ENCODE measurements at places on chromosomes 12 and 14.

DNA sequence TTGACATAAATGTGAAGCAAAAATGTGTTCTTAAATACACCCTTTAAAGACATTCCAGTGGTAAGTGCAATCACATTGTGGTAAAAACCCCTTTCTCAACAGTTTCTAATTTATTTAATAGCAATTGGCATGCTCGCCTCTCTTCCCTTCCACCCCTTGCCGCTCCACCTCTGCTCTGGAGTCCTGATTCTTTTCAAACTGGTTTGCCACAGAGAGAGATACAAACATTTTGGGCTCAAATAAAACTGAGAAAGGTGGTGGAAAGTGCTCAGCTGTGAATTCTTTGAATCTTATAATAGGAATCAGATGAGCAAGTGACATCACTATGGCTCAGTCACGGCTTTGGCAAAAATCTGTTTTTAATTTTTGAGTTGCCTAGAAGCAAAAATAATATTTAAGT is 993.9 kb downstream of the GALC start:
- no peak for DNase-seq

- no peak for DNase-seq
Observed at GRCh38 chr12:15535352-15535781, 213.1 kb downstream of the PTPRO start.

GRCh38 chr12:95790917-95791849 is 619 bp upstream of the NTN4 start:
- DNase-seq = peak; percentile 57

- DNase-seq = no peak
Observed at GRCh38 chr12:76360316-76360715, 12.1 kb upstream of the BBS10 start.

GRCh38 chr14:67221248-67221981 is 19.8 kb upstream of the PALS1 start:
- DNase-seq = no peak
